ENCODE measurements at places on chromosomes 16 and 17.

GRCh38 chr17:17691468-17692263, 10.4 kb downstream of the RAI1 start:
- DNase-seq, result no peak

DNA sequence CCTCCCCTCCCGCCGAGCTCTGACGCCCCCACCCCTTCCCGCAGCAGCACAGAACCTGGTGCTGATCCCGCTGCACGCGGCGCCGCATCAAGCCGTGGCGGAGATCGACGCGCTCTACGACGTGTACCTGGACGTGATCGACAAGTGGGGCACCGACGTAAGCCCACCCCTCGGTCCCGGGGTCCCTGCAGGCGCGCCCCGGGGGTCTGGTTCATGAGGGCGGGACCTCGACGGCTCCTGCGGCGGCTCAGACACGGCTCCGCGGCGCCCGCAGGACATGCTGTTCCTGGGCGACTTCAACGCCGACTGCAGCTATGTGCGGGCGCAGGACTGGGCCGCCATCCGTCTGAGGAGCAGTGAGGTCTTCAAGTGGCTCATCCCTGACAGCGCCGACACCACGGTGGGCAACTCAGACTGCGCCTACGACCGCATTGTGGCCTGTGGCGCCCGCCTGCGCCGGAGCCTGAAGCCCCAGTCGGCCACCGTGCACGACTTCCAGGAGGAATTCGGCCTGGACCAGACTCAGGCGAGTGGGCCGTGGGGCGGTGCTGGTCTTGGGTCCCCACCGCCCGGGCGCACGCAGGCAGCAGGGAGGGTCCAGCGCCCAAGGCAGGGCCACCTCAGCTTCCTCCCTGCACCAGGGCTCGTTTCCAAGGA, 1.4 kb downstream of the DNASE1L2 start:
- DNase-seq, result no peak

- DNase-seq, result no peak
Measured at GRCh38 chr17:79934653-79934970, 95.4 kb upstream of the CBX4 start.

GRCh38 chr17:31581491-31581890, 190.0 kb downstream of the RAB11FIP4 start:
- DNase-seq, result no peak

GRCh38 chr16:62068747-62069146, 32.5 kb upstream of the CDH8 start:
- DNase-seq, result no peak

GRCh38 chr17:66494023-66494803, 191.8 kb downstream of the PRKCA start:
- DNase-seq, result no peak

Data from NCI-H2107 (cell line).